HCT116 (cell line): ENCODE measurements at places on chromosomes 6 and 20.

GRCh38 chr20:32858189-32858588, 534 bp upstream of the EFCAB8 start:
- no peak for DNase-seq

DNA sequence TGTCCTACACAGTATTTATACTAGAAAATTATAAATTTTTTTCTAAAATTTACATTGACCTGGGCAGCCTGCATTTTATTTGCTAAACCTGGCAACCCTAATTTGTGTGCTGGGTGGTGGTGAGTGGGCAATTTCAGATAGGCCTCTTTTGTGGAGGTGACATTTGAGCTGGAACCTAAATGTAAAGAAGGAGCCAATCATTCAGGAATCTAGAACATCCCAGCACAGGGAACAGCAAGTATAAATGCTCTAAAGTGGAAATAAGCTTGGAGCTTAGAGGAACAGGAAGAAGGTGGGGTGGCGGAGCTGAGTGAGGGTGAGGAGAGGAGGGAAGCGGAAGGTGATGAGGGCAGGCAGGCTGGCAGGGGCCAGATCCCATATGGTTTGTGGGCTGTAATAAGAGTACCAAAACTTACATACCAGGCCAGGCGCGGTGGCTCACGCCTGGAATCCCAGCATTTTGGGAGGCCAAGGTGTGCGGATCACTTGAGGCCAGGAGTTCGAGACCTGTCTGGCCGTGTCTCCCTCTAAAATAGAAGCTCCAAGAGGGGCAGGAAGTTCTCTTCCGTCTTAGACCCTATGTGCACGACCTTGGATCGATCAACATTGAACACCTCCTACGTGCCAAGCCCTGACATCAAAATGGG, 549 bp upstream of the CSE1L start:
- no peak for DNase-seq

DNA sequence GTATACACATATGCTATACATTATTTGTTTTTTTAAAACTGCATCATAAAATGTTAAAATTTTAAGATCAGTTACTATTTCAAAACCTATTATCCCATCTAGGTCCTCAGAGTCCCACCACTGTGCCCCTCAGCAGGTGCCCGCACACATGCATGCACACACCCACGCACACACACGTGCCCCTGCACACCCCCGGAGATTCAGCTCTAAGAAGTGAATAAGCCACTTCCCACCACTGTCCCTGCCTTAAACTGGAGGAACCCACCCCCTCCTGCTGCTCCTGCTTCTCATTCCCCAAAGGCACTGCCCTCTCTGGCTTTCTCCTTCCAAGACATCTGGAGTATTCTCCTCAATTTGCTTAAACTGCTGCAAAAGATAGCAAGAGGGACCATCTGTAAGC, 5.4 kb upstream of the FAM210B start:
- no peak for DNase-seq

DNA sequence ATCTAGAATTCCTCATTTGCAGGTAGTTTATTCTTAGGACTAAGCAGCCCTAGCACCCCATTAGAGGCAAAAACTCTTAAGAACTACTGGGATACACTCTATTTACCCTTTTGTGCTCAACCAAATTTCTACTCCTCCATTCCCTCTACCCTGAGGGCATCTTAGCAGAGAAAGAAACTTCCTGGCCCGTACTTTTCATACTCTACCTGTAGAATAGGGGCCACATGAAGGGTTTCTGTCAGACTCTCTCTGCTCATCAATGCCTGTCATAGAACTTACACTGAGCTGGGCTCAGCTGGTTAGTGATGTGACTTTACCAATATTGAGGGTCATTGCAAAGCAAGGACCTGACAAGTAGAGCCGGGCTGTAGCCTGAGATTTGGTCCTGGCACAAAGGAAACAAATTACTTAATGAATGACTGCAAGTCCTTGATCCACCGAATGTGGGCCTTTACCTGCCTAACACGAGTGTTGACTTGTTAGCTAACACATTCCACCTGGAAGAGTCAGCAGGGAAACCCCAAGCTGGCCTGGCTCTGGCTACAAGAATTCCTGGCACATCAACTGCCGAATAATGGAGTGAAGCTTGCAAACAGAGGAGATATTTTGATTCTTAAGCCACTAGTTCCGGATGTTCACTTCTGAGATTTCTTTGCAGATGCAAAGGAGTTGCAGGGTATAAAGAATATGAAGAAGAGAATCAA, 280.5 kb upstream of the JAG1 start:
- no peak for DNase-seq

DNA sequence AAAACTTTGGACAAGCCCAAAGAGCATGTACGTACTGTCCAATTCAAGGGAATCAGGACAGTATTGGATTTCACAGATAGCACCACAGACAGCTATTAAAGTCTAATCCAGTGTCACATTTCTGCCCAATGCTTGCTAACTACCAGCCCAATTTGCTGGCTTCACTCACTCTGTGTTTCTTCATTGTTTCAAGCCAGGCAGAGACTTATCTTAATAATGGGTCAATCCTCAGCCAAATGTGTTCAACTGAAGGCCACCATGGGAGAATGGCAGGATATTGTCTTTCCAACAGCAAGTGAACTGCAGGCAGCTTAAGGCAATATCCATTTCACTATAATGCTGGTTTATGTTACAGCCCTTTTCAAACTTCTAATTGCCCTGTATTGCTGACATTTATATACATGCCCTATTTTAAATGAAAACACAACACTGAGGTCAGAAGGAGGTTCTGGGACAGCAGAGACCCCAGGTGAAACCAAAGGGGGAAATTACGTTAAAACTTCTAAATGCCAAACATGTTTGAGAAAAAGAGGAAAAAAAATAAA, 142.1 kb upstream of the RSPO3 start:
- DNase-seq: no peak
